Mammary epithelial cell (primary cell): ENCODE measurements at places on chromosomes 13 and 19. TPM values are rescaled to one million over a fixed set of nuclear protein-coding genes. Genes with fewer than 3 reads are reported as not detected.

DNA sequence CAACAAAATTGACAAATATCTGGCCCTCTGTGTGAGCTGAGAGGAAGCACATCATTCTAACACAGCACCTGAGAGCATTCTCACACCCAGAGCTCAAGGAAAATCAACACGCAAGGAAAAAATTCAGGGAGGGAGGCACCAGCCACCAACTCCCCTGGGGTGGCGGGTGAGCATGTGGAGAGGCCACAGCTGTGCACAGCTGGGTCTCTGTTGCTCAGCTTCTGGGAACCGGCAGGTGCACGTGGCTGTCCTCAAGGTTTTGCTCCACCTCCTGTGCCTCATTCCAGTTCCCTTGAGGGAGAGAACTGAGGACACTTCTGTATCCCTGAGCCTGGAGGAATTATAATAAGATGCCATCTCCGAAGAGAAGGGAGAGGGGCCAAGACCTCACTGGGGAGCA is 134.0 kb downstream of the USP12 start:
- no peak for DNase-seq

- DNase-seq = no peak
Observed at GRCh38 chr13:37596805-37597204, 1.8 kb downstream of the POSTN start.

DNA sequence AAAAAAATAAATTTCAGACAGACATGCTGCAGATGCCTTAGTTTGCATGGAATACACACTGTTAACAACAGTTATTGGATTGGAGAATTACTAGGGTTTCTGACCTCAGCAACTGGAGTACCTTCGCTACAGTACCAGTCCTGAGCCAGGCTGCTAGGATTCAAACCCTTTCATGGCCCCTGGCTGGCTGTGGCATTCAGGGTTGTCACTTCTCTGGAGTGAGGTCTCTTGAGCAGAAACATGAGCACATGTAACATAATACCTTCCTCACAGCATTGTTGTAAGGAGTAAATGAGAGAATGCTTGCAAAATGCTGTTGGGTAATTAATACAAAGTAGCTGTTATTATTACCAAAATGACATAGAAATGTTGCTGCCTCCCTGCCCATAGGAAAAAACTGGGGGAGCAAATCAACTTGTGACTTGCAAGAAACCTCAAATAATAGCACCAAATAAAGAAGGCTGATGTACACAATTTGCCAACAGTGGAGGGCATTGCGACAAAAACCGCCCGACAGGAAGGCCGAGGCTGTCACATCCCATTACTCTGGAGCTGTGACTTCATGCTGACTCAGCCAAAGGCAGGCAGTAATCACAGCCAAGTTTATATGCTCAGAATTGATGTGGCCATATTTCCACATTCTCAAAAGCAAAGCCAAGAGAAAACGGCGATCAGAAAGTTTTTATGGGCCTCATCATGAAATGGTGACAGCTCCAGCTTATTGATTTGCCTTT is 100.4 kb downstream of the RFC3 start:
- DNase-seq = peak; percentile 80

- no peak for DNase-seq
Observed at GRCh38 chr19:6047741-6048251, 62.5 kb downstream of the RFX2 start.

DNA sequence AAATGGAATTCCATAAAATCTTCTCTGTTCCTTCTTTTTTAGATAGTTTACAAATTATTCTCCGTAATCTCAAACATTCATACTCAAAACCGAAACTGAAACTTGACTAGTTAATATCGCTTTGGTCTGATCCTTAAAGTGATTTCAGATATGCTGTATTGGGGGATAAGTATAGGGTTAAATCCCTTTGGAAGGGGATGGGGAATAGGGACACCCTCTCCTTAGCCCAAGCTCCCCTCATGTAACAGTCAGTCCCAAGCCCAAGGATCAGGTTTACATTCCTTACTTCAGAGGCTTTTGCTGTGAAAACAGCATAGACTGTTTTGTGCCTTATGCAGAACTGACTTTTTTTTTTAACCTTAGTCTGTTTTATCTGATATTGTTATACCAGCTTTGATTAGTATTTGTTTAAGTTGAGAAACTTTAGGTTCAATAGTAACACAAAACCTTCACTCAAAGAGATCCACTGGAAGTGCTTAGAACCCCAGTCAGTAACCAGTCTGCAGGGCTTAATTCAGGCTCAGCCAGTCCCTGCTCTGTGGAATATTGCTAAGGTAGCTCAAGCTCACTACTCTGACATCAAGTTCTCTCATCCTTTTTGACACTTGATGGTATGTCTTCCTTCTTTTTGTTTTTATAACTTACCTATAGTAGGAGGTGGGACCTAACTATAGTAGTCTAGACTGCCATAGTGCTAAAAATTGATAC is 10.5 kb downstream of the CDADC1 start:
- no peak for DNase-seq

Gene CXCL17
- 0.17 TPM for total RNA-seq

DNA sequence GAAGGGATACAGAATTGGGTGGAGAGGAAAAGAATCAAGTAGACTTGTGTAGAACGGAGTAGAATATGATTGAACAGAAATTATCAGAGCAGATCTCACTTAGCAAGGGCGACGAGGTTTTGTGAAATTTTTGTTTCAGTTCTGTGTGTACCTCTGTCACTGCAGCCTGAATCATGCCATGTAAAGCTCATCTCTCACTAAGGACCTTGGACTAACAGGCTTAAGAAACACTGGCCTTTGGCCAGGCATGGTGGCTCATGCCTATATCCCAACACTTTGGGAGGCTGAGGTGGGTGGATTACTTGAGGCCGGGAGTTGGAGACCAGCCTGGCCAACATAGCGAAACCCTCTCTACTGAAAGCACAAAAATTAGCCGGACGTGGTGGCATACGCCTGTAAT is 62.6 kb downstream of the MYH14 start:
- no peak for DNase-seq

DNA sequence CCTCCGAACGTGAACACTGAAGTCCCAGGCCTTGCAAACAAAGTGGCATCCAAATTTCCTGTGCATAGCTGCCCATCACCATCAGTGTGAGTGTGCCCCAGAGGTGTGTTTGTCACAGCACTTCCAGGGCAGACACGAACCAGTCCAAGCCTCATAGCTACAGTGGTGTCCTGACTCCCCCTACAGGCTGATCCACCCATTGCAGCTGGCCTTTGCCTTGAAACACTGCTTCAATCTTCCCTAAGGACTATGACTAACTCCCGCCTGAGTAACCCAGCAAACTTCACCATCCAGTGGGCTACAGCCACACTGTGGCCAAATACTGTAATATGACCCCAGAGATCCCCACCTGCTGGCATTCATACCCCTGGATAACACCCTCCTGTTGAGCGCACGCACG is 3.9 kb downstream of the ZNF266 start:
- DNase-seq = no peak

DNA sequence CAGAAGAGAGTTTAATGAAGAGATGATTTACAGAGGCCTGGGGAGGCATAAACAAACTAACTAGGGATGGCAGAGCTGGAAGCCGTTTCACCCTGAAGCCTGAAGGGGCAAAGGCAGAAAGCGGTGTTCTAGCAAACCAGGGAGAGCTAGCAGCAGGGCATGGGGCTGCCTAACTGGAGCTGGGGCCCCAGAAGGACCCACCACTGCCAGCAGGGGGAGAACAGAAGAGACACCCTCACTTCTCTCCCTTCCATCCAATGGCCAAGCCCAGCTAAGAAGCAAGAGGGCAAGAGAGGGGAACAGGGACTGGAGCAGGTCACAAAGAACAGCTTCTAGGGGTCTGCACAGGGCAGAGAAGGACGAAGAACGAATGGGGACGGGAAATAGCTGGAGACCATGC is 195.5 kb downstream of the KATNAL1 start:
- DNase-seq = no peak

Gene COMMD6
- 115 and 137 TPM in 2 replicates for total RNA-seq

- no peak for DNase-seq
Observed at GRCh38 chr19:30269638-30270037, 102.5 kb upstream of the ZNF536 start.

DNA sequence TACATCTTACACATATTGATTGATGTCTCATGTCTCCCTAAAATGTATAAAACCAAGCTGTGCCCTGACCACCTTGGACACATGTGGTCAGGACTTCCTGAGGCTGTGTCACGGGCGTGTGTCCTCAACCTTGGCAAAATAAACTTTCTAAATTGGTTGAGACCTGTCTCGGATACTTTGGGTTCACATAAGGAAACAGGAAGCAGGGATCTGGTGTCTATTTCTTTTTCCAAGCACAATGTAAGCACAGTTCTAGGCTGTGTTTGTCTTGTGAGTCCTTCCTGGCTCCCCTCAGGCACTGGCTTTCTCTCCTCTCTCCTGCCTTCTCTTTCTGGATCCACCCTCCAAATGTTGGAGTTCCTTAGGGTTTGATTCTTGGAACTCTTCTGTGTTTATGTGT is 27.6 kb upstream of the TPT1 start:
- DNase-seq = peak; percentile 80

Gene ATXN8OS
- total RNA-seq = not detected

Gene NKPD1
- 1.8 TPM for total RNA-seq

DNA sequence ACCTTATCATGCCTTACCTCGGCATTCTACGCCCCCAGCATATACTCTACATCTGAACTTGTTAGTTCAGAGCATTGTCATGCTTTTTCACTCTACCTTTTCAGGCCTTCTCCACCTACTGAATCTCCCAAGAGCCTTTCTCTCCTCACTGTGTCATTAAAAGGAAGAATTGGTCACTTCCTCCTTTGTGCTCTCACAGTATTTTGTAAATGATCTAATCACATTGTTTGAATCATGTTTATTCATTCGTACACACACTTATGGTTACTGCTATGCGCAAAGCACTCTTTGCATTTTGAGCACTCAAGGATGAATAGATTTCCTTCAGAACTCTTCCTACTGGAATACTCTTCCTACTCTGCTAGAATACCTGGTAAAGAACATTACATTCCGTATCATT is 15.8 kb upstream of the ELF1 start:
- DNase-seq = no peak

DNA sequence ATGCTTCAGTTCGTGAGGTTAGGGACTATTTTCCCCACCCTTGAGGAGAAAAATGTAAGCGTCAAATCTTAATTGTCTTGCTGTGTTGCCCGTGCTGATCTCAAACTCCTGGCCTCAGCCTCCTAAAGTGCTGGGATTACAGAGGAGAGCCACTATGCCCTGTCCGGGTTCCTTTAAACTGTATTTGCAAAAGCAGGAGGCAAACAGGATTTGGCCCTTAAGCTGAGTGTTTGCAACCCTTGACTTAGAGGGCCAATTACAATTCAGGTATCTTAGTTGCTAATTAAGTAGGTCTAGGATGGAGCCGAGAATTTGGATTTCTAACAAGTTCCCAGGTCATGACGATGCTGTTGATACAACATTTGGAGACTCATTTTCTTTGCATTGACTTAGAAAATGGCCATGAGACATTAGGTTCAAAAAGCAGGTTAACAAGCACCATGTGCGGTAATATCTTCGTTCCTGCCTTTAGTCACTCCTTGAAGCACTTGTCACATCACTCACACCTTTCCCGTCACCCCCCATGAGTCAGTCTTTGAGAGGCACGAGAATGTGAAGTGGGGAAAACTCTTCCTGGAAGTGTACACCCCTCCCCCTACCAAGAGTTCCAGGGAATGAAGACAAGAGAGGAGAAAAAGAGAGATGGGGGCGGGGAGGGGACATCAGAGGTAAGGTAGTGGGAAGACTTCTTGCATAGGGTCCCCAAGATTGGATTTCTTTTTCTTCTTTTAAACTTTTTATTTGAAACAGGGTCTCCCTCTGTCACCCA is 2.6 kb downstream of the NAPSA start:
- DNase-seq = no peak

- DNase-seq = peak; percentile 32
Observed at GRCh38 chr19:47107202-47107952, 6.2 kb downstream of the ZC3H4 start.

- peak; percentile 40 for DNase-seq
Observed at GRCh38 chr13:51644654-51645053, 60.4 kb downstream of the WDFY2 start.

Gene MBD3L3
- total RNA-seq = not detected

Gene TEX101
- not detected for total RNA-seq

GRCh38 chr13:26544707-26545106 is 12.8 kb upstream of the WASF3 start:
- DNase-seq = no peak

- DNase-seq = no peak
Observed at GRCh38 chr19:18710186-18710585, 26.7 kb downstream of the CRTC1 start.

Gene TMEM86B
- 3.1 and 3.6 TPM in 2 replicates for total RNA-seq

GRCh38 chr13:46595136-46595884 is 42.3 kb downstream of the LRCH1 start:
- DNase-seq = peak; percentile 82

DNA sequence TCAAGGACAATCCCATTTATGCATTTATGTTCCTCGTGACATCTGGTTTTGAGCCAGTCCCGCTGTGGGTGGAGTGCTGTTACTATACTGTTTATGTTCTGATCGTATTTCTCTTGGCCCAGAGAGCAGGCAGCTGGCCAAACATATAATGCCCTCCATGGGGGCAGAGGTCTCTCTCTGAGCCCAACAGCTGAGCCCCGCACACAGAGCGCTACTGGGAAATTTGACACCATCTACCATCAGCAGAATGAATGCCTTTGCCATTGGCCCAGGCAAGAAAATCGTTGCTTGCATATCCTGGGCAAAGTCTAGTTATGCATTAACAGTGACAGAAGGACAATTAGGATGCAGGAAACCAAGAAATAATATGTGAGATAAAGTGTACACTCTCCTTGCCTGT is 126.8 kb upstream of the CACNA1A start:
- DNase-seq = no peak
